ENCODE measurements at places on chromosomes 6 and 20.

DNA sequence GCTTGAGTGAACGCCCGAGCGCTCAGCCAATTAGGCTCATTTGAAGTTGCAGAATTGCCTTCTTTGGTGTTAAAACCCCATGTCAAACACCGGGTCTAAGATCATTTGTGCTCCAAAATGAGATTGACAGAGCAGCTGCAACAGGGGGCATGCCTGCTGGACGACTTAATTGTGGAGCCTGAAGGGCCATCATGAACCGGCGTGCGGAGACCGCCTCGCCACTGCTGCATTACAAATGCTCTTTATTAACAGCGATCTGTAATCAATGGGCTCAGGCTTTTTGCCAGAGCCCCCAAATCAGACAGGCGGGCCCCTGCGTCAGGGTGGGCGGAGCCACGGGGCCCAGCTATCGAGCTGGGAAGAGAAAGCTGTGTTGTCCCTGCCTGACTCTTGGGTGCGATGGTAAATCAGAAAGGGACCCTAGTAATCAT is 183.2 kb downstream of the SIM1 start:
- DNase-seq = no peak

DNA sequence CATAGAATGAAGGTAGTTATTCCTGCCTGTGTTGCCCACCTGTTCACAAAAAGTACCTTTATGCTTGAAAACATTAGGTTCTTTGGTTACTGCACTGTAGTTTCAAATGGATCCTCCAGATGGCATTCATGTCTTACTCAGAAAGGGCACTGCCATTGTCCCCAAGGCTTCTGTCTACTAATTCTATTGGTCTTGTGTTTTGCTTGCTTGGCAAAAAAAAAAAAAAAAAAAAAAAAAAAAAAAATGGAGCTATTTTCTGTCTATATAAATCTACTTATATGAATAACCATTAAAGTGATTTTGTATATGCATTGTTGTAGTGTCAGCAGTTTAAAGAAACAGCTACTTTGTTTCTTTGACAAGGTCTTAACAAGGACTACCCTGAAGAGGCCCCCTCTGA is 12.7 kb upstream of the EFHC1 start:
- DNase-seq = no peak

- DNase-seq = no peak
Observed at GRCh38 chr6:108944071-108944470, 95.8 kb downstream of the ARMC2 start.

DNA sequence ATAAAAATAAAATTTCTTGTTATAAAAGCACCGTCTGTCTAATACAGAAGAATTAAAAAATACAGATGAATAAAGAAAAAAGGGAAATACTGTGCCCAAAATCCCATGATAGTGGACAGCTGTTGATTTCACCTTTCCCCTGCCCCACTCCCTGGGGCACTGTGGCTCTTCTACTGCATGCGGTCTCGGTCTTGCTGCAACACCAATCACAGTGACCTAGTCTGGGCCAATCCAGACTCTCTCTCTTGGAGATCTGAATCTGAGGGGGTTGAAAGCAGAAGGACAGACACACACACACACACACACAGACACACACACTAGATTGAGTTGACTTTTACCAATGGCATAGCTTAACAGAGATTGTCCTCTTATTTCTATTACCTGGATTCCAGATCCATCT is 70.5 kb upstream of the FYN start:
- DNase-seq = no peak
